ENCODE measurements at places on chromosomes 4 and X.

GRCh38 chr4:178672512-178672911 is 1230.3 kb upstream of the AGA start:
- DNase-seq: no peak

DNA sequence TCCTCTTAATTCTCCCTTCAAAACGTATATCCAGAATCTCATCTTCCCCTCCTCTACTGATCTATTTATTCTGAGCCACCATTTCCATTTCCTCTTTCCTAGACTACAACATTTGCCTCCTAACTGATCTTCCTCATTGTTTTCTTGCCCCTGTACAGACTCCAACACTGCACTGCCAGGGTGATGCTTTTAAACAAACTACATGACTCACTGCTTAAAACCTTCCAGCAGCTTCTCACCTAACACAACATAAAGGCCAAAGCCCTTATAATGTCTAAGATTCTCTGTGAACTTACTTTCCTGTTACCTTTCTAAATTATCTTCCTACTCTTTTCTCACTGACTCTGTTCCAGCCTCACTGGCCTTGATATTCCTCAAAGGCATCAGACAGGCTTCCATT is 161.0 kb upstream of the HS3ST1 start:
- DNase-seq: no peak

DNA sequence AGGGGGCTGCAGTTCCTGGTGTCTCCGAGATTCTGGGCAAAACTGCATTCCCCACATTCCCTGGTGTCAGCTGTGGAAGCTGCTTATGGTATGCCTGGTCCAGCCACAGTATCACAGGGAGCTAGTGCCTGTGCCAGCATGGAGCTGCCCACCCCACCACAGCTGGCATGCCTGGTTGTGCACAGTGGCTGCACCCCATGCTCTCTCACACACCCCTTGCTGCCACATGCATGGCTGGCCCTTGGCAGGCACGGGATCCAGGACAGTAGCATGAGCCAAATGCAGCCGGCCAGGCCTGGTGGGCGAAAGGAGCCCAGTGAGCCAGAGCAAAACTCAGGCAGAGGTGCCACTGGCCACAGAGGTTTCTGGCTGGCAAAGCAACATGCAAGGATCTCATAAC is 418.0 kb upstream of the SPOCK3 start:
- no peak for DNase-seq

DNA sequence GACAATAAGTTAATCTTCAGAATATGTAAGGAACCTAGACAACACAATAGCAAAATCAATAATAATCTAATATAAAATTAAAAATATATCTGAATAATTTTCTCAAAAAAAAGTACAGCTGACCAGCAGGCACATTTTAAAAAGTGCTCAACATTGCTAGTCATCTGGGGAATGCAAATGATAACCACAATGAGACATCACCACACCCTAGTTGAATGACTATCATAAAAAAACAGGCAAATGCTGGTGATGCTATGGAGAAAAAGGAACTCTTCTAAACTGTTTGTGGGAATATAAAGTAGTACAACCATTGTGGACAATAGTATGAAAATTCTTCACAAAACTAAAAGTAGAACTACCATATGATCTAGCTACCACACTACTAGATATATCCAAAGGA is 956.9 kb upstream of the NDST4 start:
- no peak for DNase-seq

- no peak for DNase-seq
These were observed 6.7 kb downstream of the RAB9A start for GRCh38 chrX:13695601-13696115.

DNA sequence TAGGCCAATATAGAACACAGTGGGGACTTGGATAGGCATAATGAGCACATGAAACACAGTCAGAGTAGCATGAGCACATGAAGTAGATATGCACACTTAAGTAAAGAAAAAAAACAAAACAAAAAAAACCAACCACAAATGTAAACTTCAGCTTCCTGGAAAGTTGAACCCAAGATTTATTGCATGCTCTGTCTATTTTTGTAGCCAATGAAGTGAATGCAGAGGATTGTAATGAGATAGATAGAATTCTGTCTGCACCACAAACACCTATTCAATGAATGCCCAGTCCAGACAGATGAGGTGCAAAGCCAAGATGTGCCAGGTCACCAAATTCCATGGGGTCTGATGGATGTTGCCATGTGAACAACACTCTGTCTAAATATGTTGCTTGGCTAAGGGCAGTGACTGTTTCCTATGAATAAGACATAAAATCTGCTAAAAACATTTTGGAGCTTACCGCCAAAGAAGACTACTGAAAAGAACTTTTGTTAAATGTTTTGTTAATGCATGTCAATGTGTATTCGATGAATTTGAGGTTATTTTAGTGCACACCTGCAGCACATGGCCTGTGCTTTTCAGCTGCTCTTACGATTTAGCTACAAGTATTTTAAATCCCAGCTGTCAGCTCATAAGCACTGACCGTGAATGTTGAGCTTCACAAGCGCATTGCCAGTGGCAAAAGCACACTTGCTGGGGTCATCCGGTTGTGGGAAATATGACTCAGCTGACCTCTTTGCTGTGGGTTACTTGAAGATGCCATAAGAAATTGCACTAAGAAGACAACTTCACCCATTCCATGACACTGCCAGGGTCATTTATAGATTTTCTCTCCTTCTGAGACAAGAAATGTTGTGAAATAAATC is 374.8 kb upstream of the GNPDA2 start:
- no peak for DNase-seq

DNA sequence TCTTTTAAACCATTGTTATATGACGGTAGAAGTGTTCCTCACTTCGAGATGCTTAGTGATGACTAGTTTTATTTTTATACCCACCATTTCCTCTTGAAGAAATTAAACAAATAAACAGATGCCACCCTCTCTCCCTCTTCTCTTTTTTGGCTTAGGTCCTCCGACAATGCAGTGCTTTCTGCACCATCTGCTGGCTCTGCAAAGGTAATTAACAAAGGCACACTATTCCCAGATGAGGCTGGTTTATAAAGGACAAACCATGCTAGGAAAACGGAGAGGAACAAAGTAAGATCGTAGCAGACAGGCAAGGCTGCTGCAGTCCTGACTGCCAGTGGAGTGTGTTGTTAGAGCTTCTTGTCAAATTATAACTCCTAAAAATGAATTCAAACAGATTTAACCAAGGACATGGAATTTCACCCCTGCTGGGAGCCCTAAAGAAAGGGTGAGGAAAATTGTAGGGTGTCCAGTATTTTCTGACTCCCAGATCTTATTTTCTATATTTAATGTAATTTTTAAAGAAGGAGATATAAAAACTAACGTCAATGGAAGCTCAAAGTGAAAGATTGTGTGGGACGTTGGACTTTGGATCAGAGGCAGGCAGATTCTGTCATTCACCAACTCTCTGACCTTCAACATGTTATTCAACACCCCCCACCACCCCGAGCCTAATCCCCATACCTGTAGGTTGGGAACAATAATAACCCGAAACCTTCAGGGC is 142.1 kb downstream of the CPEB2 start:
- no peak for DNase-seq

DNA sequence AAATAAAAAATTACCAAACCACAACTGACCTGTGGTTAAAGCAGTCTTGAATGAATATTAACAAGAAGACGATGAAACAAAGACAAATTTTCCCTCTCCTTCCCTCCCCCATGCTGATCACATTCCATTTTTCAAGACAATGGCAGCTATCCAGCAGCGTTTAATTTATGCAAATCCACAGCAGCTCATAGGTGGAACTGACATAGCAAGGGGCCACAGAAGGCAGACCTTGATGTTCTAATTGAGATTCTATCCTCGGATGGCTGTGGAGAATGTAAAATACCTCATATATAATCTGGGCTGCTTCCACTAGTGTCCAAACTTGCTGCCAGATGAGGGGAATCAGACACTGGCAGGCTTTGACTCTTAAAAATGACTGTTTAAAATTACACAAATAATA is 211.5 kb downstream of the CHRDL1 start:
- no peak for DNase-seq

GRCh38 chr4:47915378-47915777 is 995 bp upstream of the NFXL1 start:
- DNase-seq: no peak

GRCh38 chr4:2948895-2949781 is 14.1 kb downstream of the NOP14 start:
- peak; percentile 67 for DNase-seq

- DNase-seq: no peak
These were observed 615.8 kb downstream of the TRAM1L1 start for GRCh38 chr4:116469582-116469981.

GRCh38 chr4:167578906-167579305 is 344.6 kb upstream of the SPOCK3 start:
- DNase-seq: no peak

DNA sequence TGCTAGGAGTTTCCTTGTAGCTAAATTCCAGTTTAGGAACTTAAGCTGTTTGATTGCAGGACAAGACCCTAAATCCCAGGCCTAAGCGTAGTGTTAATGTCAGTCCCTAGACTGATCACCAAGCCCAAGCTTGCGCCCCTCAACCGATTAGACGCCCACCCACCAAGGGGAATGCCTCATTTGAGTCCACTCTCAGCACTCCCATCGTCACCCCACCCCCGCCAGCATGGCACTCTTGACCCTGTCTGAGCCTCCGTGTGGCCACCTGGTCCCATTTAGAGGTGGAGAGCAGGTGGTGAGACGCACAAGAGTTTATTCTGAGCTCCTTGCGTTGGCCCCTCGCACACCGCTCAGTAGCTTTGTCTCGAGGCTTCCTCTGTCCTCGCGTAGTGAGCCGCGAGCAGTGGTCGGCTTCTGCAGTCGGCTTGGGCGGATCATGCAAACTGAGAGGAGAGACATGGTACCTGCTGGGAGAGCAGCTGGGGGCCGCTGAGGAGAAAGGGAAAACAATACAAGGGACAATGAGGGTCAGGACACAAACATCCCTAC is 48.5 kb upstream of the ZNF157 start:
- DNase-seq: no peak

GRCh38 chr4:76271248-76271647 is 19.7 kb downstream of the FAM47E start:
- DNase-seq: no peak

GRCh38 chr4:48031802-48032525 is 15.4 kb downstream of the NIPAL1 start:
- no peak for DNase-seq

- no peak for DNase-seq
These were observed 86.6 kb downstream of the RTL5 start for GRCh38 chrX:72045141-72045540.

- DNase-seq: no peak
These were observed 148.1 kb upstream of the SH3RF1 start for GRCh38 chr4:169418846-169419245.

DNA sequence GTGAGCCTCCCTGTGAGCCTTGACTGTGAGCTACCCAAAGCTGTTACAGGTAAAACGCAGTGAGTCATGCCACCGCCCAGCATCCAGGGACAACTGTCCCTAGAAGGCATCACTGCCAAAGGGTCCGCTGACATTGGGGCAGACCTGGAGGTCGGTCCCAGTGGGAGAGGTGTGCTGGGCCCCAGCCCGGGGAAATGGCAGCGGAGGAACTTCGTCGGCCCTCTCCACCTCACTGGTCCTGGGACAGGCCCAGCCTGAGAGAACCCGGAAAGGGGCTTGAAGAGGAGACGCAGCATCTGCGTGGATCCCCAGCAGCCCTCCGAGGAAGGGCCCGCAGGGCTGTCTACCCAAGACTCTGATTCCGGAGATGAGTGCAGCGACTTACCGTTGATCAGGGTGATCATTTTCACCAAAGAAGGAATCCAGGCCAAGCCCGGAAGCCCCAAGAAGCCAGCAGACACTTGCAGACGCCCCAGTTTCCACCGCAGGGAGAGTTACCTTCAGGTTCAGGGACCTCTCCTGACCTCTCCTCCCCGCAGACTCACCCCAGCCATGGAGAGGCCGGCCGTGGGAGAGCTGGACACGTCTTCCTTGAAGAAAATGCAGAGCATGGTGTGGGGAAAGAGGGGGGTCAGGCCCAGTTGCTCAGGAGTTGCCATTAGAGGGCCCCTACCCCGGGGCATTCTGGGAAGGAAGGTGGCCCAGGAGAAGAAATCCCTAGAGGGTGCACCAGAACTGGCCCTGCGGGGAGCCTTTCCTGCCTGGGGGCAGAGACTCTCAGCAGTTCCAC is 51.2 kb downstream of the CXorf49B start:
- DNase-seq: no peak

- no peak for DNase-seq
These were observed 220.3 kb upstream of the TENM3 start for GRCh38 chr4:182022909-182023308.

DNA sequence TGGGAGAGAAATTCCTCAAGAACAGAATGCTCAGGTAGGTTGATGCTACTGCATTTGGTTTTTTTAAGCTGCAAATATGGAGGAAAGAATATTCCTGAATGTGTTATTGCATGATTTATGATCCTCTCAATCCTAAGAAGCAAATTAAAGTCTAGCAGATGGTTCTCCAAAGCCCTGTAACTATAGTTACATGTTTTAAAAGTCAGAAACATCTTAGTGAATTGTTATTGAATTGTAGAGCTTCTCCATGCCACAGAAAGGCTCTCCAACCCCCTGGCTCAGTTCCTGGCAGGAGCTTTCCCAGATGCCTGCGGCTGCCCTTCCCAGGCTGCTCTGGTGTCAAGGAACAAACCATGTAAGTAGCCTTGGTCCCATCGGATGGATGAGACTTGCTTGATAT is 227.8 kb upstream of the GATB start:
- DNase-seq: no peak

GRCh38 chrX:13808293-13808692 is 8.6 kb downstream of the GPM6B start:
- no peak for DNase-seq

DNA sequence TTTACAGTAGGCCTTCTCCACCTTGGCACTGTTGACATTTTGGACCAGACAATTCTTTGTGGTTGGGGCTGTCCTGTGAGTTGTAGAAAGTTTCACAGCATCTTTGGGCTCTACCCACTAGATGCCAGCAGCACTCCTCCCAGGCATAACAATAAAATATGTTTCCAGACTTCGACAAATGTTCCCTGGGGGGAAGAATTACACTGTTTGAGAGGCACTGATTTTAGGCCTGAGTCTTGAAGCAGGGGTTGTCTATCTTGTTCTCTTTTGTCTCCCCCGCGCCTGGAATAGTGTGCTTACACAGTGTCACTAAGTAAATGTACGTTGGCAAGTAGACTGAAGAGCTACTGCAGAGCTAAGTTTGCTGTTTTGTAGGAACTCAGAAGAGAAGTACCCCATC is 254.4 kb upstream of the BOD1L1 start:
- no peak for DNase-seq

DNA sequence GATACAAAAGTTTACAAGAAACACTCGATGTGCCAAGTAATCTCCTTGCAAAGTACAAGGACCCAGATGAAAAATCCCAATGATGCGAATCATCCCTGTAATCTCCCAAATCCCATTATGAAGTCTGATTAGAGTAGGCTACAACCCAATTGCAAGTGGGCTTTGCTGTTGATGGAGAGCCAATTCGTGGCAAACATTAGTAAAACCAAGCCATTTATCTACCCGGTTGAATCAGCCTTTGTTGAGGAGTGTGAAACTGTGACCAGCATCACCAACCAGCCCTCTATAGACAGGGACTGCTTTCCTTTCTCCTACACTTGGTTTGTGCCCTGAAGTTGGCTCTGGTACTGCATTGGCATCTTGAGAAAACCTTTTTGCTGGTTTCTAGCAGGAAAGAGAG is 1.2 kb upstream of the PRPS2 start:
- DNase-seq: no peak

GRCh38 chrX:44189116-44189515 is 154.4 kb downstream of the EFHC2 start:
- no peak for DNase-seq

- no peak for DNase-seq
These were observed 30.2 kb downstream of the NEK1 start for GRCh38 chr4:169582203-169582602.

- no peak for DNase-seq
These were observed 68.6 kb downstream of the CAMK2D start for GRCh38 chr4:113692809-113693411.

- no peak for DNase-seq
These were observed 20.2 kb downstream of the PDCL2 start for GRCh38 chr4:55571806-55572205.
